ENCODE measurements at places on chromosomes 7 and 10. TPM values are rescaled to one million over a fixed set of nuclear protein-coding genes. Genes with fewer than 3 reads are reported as not detected.
A peak's percentile ranks its signal among the peaks of the same experiment; 100 is the strongest.

DNA sequence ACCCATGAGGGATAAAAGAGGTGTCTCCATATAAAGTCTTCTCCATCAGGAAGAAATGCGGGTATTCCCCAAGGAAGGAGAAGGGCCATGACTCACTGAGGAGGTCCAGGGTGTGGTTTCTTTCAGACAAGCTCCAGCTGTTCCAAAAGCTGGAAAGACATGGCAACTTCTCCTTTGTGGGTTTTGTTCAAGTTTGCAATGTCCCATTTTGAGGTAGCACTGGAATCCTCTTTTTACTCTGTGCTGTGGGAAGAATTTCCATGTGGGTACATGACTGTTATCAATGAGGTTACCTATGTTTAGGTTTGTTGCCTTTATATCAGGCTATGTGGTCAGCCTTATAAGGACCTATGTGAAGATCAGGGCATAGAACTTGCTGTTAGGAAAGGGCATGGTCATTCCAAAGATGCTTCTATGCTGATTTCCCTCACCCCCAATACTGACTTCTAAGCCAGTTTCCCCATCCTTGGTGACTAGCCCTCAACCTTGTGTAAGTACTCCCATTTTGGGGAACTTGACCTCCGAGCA lies 697.5 kb downstream of the INHBA start:
- DNase-seq, result no peak

DNA sequence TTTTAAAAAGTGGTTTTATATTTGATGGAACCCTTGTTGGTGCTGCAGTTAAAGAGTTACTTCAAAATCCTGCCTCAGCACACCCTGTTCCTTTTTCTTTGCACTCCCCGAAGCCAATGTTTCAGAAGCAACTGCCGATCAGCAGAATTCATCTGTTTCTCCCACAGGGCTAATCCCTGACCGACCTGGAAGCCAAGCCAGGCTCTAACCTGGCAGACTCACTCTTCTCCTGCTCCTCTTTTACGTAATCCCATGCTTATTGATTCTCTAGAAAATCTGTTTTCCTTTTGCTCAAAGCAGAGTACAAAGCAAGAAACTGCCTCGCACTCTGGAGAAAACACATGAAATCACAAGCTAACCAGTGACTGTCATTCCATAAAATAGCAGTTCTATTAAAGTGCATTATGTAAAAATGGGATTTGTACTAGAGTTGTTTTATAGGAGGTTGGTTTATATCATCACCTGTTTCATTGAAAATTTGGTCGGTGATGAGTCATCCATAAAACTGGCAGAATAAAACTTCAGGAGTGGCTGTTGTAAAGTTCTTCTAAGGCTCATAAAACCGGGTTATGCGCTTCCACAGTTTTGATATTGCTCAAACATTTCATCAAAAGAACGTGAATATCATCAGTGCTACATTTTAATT lies 99.9 kb downstream of the CNTNAP2 start:
- no peak for DNase-seq

- DNase-seq, result peak; percentile 40
Observed at GRCh38 chr10:17113889-17114540, 15.6 kb downstream of the CUBN start.

GRCh38 chr10:62027841-62028501 lies 126.5 kb downstream of the ARID5B start:
- DNase-seq, result no peak

The CPN1 gene
- not detected for polyA plus RNA-seq

All from left lung (tissue), 14 donors.